ENCODE measurements at places on chromosomes 5 and 9.

DNA sequence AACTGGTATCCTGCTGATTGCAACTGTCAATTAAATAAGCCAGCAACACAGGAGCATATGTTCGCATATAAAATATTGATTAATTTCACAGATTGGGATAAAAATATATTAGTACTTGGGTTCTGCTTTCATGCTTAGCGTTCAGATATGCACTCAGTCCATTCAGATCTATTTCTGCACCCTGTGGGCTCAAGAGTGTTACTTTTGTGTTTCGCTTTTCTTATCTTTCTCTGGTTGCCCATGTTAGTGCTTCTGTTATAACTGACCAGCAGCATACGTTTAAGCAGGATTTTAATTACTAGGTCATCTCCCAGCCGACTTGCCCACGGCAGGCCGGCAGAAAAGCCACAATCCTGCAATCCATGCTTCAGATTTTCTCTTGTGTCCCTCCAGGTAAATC, 289.1 kb downstream of the EBF1 start:
- no peak overlapping the region for H3K4me3 ChIP-seq
- no peaks in the 10 kb centered on the region for H3K27me3 ChIP-seq
- peak overlapping the region; percentile 95 for H3K27ac ChIP-seq
- DNase-seq: no peak

- H3K27ac ChIP-seq: no peak overlapping the region
Observed at GRCh38 chr9:13943176-13943575, 370.8 kb downstream of the NFIB start.

DNA sequence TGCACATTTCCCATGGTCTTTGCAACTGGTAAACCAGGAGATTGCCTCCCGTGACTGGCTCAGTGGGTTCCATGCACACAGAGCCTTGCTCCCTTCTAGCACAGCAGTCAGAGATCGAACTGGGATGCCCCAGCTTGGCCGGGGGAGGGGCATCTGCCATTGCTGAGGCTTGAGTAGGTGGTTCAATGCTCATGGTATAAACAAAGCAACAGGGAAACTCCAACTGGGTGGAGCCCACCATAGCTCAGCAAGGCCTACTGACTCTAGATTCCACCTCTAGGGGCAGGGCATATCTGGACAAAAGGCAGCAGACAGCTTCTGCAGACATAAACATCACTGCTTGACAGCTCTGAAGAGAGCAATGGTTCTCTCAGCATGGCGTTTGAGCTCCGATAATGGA, 67.0 kb upstream of the PPP1R2B start:
- DNase-seq: no peak
- no peaks in the 10 kb centered on the region for H3K4me1 ChIP-seq
- no peak overlapping the region for H3K27ac ChIP-seq
- H3K36me3 ChIP-seq: peaks cover 7% of the 10 kb centered on the region

- H3K27me3 ChIP-seq: peaks cover 52% of the 10 kb centered on the region
- H3K27ac ChIP-seq: no peak overlapping the region
- peaks cover 5% of the 10 kb centered on the region for H3K4me1 ChIP-seq
- no peak for DNase-seq
Observed at GRCh38 chr9:95447660-95448420, 68.9 kb downstream of the PTCH1 start.

GRCh38 chr9:85223506-85224125, 518.1 kb downstream of the AGTPBP1 start:
- H3K36me3 ChIP-seq: no peaks in the 10 kb centered on the region
- H3K4me1 ChIP-seq: no peaks in the 10 kb centered on the region
- no peaks in the 10 kb centered on the region for H3K27me3 ChIP-seq
